ENCODE measurements at places on chromosomes 3 and 15.

DNA sequence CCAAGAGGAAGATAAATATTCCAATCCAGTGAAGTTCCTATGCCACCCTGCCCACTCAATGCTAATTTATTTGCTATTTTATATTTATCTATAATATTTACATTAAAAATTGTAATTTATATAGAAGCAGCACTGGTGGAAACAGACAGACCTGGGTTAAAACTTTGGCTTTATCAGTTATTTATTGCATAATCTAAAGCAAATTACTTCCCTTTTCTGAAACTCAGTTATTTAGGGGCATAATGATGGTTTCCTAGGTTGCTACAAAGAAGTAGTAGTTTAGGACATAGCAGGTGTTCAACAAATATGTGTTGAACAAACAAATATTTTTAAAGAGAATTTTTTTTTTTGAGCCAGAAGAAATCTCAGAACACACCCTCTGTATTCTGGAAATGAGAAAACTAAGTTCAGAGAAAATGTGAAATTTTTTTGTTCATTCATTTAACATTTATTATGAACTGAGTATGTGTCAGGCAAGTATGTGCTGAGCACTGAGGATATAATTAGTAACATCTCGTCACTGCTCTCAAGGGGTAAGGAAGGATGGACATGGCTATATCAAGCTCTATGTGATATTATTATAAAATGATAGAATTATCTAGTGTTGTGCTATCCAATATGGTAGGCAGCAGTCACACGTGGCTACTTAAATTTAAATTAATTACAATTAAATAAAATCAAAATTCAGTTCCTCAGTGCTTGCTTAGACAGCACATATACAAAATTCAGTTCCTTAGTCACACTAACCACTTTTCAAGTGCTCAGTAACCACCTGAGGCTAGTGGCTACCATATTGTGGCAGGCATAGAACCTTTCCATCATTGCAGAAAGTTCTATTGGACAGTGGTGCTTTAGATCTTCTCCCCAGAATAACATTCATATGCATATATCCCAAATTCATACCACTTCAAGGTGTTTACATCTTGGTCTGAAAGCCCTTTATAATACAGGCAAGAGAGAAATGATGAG is 7.0 kb upstream of the UBE2Q2 start:
- no peak for DNase-seq

GRCh38 chr15:40252438-40253166 is 13.7 kb downstream of the PAK6 start:
- no peak for DNase-seq

GRCh38 chr3:114356066-114356465 is 62.2 kb downstream of the TIGIT start:
- no peak for DNase-seq

- no peak for DNase-seq
These were observed 1.9 kb downstream of the IVD start for GRCh38 chr15:40407330-40407990.

GRCh38 chr3:8581806-8582445 is 62.7 kb downstream of the SSUH2 start:
- DNase-seq = no peak

DNA sequence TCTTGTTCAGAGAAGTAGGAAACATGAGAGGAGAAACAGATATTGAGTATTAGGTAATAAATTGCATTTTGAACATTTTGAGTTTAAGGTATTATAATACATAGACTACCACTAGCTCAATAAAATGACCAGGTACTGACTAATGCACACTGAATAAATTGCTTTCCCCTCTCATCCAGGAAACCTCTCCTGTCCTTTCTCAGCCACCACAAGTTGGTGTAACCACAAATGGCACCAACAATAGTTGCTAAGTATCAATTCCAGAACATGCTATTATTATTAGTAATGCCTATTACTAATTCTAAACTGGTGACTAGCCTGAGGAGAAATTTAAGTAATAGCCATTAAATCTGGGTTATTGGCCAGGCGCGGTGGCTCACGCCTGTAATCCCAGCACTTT is 47.3 kb upstream of the XRN1 start:
- DNase-seq = no peak

Measured in globus pallidus (tissue), 1 donor.